ENCODE measurements at places on chromosomes 12 and 14.

- DNase-seq: no peak
Observed at GRCh38 chr12:16560273-16560672, 45.7 kb downstream of the LMO3 start.

DNA sequence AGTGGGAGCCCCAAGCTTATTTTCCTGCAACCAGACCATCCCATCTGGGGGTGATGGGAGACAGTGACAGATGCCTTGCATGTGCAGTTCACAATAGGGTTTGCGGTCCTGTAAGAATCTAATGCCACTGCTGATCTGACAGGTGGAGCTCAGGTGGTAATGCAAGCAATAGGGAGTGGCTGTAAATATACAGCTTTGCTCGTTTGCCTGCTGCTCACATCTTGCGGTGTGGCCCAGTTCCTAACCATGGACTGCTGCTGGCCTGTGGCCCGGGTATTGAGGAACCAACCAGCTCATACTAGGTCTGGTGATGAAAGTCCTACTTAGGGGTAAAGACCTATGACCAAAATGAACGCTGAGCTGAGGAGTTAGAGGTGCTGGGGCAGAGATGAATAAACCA is 36.1 kb upstream of the CCDC88C start:
- DNase-seq: no peak

DNA sequence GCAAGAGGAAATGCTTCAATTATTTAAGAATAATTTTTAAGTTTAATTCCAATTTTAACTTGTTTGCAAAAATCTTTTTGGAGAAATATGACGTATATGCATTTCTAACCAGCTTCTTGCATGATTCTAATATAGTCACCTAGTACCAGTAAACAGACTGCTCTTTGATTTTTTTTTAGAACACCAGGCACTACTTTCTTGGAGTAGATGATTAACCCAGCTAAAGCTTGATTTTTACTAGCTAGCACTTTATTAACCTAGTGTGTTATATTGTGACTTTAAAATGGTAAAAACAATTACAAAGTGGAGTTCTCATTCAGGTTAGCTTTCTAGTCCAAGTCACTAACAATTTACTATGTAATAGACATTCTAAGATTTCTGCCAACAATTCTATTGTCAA is 32.6 kb upstream of the FGD4 start:
- no peak for DNase-seq

GRCh38 chr12:125544960-125545359 is 479.7 kb downstream of the AACS start:
- no peak for DNase-seq

DNA sequence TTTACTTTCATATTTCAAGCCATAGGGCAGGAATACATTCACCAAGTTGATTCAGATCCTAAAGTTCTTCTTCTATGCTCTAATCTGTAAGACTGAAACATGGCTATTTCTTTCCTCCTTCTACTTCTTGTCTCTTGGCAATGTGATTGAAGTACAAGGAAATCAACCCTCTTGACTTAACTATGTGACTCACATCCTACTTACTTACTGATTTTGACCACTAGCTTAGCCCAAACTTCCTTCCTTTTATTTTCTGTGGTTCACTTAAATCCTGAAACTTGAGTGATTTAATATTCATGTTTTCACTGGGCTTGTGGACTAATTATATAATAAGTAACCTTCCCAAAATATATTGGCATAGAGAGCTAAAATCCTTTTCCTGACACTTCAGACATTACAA is 111.2 kb upstream of the NOVA1 start:
- no peak for DNase-seq

GRCh38 chr12:28459481-28459880 is 269.2 kb downstream of the CCDC91 start:
- no peak for DNase-seq

GRCh38 chr14:77186911-77187648 is 5.5 kb downstream of the TMEM63C start:
- no peak for DNase-seq

- no peak for DNase-seq
Observed at GRCh38 chr12:96155781-96156180, 38.4 kb upstream of the ELK3 start.

DNA sequence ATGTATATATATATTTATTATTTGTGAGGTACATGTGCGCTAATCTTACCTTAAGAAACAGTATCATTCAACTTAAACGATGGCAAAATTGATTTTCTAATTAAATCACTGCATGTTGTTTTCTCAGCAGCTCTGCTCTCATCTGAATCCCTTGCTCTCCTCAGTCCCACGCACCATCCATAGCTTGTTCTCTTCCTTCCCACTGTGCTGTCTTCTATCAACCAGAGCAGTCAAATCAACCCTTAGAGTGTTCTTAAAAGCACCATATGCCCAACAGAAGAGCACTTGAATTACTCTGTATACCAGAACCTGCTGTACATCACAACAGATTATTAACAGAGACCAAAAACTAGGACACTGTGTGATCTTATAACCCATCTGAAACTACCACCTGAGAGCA is 209.4 kb upstream of the G2E3 start:
- DNase-seq: no peak

DNA sequence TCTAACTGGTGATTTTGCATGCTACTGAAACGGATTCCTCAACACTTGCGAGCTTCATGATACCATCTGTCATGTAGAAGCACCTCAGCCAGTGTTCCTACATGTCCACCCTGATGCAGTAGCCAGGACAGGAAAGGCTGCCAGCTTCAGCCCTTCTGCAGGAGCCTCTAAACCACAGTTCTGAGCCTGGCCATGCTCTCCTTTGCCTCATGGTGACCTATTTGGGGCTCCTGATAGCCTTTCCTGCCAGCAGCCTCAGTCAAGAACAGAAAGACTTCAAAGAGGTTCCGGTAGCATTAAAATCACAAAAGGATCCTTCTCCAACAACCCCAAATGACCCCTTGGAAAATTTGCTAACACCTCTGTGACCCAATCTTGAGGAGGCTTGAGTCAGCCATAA is 96.0 kb downstream of the CNTN1 start:
- no peak for DNase-seq

DNA sequence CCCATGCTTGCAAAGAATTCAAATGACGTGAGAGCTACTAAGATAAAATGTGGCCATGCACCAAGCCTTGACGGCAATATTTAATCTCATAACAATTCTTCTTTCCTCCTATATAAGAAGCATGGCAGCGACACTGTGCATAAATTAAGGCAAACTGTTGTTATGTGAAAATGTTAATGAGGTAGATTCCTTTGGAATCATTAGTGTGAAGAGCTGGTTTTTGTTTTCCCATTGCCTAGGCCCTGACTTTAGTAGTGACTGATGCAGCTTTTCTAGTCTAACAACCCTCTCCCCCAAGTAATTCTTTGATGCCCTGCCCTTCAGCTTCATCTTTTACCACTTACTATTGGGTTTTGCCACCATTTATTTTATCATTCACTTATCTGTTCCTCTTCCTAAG is 10.6 kb upstream of the PSEN1 start:
- no peak for DNase-seq

GRCh38 chr14:68293404-68293803 is 473.8 kb downstream of the RAD51B start:
- no peak for DNase-seq

GRCh38 chr12:71787580-71787979 is 32.9 kb downstream of the RAB21 start:
- no peak for DNase-seq

DNA sequence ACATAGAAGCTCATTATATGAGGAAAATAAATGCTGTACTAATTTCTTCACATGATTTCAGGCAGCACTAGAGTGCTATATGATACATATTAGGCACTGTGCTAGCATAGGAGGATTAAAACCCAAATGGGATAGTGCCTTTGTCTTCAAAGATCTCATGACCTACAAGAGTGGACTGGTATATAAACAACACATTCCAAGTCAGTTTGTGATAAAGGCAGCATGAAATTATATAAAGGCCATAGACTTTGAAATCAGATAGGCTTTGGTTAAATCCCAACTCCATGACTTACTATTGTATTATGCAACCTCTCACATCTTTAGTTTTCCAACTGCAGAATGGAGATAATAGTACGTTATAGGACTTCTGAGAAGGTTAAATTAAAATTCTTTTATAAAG is 179.7 kb downstream of the RAD51B start:
- no peak for DNase-seq

DNA sequence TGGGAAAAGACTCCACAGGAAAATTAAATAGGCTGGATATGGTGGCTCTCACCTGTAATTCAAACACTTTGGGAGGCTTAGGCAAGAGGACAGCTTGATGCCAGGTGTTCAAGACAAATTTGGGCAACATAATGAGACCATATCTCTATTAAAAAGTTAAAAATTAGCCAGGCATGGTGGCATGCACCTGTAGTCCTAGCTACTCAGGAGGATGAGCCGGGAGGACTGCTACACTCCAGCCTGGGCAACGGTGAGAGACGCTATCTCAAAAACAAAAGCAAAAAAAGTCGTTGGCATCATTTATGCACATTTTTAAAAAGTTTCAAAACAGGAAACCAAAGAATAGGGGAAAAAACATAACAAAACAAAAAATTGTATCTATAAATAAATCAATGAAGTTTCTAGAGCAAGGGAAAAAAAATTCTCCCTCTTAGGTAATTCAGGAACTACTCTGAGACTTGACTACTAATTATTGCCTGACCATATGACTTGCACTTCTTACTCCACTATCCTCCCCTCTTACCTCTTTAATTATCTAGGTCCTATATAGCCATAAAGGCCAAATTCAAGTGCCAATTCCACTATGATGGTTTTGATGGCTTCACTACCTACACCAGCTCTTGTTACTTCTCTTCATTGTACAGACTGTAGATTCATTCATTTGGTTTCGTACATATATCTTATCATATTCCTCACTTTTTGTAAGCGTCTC is 1.6 kb downstream of the METTL3 start:
- no peak for DNase-seq

DNA sequence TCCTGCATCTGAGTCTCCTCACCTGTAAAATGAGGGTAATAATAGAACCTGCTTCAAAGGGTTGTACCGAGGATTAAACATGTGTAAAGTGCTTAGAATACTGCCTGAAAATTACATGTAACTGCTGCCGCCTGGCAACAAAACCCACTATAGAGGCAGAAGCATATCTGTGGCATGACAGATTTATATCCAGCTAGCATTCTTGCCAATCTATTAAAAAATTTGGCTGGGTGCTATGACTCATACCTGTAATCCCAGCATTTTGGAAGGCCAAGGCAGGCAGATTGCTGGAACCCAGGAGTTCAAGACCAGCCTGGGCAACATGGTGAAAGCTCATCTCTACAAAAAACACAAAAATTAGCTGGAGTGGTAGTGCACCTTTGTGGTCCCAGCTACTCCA is 16.4 kb upstream of the KSR2 start:
- DNase-seq: no peak

DNA sequence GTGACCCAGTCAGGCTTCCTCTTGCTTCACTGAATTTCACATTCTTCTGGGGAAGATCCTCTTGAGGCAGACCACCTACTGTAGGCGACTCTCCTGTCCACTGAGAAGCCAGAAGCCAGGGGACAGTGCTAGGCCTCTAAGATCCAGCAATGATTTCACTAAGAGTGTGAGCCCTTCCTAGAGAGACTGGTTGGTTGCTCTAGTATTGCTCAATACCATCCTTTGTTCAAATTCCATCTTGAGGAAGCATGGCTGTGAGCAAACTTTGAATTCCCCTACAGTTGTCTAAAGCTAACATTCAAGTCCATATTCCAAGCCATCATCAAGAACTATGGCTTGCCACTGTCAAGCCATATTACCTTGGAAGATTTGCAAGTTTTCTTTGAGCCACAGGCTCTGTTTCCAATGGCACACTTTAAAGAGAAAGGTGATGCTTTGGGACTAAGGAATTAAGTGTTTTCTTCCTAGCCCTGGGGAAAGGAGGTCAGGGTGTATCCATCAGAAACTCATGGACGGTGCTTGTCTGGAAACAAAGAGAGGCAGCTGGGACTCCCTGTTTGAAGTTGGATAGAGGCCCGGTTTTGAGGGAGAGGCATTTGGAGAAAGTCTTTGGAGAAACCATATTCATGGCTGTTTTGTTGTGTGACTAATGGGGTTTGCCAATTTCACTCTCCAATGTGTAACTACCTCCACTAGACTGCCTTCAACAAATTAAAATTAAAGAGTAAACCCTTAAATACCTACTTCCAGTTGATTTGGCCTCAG is 1217.9 kb downstream of the VRK1 start:
- DNase-seq: no peak

GRCh38 chr12:130976171-130976720 is 22.5 kb downstream of the ADGRD1 start:
- no peak for DNase-seq

DNA sequence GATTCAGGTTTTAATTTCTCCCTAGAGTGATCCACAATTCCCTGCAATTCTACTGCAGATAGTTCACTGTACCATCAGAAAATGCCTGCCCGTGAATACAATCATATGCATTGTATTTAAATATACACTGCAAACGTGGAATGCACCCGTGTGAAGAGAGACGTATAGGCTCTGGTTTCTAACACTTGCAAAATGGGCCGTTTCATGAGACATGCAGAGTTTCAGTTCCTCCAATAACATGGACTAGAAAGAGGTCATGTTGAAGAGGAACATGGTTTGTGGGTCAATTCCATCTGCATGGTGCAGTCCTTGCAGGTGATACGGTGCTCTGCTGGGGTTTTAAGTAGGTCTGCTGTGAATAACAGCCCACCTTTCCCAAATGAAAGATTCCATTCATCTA is 373.3 kb downstream of the TMEM132D start:
- no peak for DNase-seq

DNA sequence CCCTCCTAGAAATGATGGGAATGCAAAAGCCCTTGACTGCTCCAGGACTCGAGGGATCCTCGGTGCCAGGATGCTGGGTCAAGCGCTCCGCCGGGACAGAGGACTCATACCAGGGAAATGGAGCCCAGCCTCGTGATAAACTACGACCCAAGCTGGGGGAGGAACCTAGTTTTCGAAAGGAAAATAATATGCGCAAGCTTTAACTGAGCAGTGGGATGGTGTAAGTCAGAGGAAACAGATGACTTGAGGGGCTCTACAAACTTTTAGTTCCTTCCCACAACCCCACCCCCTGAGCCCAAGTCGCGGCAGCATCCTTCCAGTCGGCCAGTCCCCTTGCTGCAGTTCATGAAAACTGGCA is 654 bp upstream of the SUPT16H start:
- no peak for DNase-seq

- no peak for DNase-seq
Observed at GRCh38 chr12:109760031-109760929, 46.7 kb downstream of the FAM222A start.
